Cortex of kidney (tissue), 1 donor: ENCODE measurements at places on chromosomes 16 and 17.

DNA sequence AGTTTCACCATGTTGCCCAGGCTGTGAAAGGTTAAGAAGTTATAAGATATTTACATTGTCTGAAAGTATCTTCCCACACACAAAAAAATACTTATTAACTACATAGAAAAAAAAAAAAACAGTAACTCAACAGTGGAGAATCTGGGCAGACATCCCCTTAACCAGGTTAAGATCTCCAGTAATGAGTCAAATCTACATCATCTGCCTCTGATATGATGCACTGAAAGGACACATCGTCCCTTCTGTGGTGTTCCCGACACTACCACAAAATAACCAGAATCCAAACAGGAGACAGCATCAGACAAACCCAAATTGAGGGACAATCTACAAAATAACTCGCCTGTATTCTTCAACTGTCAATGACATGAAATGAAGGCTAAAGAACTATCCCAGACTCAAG lies 40.0 kb downstream of the CMTM4 start:
- no peak for DNase-seq

DNA sequence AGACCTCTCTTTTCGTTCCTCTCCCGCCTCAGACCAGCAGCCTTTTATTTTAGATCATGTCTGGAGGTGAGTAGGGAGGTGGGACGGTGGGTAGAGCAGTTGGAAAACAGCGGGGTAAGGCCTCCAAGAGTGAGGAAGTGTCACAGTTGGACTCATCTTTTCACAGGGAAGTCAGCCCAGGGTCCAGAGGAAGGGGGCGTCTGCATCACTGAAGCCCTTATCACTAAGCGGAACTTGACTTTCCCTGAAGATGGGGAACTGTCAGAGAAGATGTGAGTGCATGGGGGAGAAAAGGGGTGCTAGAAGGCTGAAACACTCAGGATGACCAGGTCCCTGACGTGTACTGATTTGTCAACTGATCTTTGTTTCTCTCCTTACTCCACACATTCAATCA lies 461 bp downstream of the LRRC46 start:
- no peak for DNase-seq

- DNase-seq, result no peak
Observed at GRCh38 chr16:31063843-31064611, 10.0 kb downstream of the ZNF668 start.

GRCh38 chr17:53680745-53681144 lies 142.0 kb upstream of the KIF2B start:
- DNase-seq, result no peak

DNA sequence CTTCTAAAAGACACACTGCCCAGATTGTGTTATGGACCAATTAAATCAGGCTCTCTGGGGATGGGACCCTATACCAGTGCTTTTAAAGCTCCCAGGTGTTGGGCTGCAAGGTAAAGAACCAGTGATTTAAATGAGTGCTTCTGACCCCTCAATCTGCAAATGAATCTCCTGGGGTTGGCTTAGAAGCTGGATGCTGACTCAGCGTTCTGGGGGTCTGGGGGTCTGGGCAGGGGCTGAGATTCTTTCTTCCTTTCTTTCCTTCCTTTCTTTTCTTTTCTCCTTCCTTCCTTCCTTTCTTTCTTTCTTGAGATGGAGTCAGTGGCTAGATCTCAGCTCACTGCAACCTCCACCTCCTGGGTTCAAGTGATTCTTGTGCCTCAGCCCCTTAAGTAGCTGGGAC lies 2.0 kb upstream of the TVP23A start:
- no peak for DNase-seq

- DNase-seq, result no peak
Observed at GRCh38 chr16:23679274-23679985, 741 bp downstream of the PLK1 start.

DNA sequence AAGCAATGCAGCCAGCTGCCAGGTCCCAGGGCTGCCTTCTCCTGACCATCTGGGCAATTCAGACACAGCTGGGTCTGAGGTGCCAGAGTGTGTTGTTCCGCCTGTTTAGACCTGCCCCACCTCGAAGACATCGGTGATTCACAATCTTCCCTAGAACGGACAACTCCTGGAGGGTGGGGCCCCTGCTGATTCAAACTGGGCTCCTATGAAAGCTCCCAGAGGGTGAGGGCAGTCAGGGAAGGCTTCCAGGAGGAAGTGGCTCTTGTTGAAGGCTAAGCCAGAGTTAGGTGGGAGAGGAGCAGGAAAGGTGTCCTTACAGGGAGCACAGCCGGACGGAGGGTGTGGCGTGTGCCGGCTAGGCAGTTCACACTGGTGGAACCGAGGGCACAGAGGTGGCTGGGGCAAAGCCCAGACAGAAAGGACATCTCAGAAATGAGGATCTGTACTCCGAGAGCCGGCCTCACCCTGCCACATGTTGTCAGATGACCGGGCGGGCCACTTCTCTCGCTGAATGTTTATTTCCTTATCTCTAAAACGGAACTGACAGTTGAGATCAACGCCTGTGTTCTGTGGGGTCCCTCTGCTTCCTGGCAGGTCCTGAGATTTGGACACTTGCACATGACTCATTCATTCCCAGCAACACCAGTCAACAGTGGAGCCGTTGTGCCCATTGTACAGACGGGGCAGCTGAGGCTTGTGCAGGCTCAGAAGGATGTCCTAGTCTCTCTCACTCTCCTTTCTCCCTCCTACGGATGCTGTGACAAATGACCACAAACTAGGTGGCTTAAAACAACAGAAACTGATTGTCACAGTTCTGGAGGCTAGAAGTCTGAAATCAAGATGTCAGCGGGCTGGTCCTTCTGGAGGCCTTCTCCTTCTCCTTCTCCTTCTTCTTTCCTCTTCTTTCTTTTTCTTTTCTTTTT lies 26.9 kb upstream of the LITAF start:
- DNase-seq, result no peak

GRCh38 chr16:53600616-53601015 lies 97.6 kb upstream of the AKTIP start:
- no peak for DNase-seq
